IPS DF 19.7 (cell line): ENCODE measurements at places on chromosomes 5 and 9.

DNA sequence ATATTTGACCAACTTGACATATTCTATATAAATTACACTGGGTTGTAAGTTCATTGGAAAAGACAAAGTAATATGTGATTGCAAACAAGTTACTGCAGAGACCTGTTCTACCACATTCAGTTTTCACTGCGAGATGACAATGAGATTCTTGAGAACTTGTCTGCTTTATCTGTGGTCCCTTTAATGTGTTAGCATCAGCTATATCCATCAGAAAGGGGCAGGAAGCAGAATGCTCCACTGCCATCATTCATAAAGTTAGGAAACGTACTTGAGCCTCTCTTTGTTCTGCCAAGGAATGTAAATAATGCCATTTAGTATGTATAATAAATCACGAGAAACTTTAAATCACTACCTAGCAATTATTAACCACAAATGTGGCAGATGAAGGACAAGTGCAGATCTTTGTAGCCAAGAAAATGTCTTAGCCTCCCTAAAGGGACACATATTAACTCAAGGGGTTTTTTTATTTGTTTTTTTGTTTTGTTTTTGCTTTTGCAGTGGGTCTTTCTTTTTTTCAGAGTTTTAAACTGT lies 59.4 kb downstream of the GIN1 start:
- no peak for DNase-seq

DNA sequence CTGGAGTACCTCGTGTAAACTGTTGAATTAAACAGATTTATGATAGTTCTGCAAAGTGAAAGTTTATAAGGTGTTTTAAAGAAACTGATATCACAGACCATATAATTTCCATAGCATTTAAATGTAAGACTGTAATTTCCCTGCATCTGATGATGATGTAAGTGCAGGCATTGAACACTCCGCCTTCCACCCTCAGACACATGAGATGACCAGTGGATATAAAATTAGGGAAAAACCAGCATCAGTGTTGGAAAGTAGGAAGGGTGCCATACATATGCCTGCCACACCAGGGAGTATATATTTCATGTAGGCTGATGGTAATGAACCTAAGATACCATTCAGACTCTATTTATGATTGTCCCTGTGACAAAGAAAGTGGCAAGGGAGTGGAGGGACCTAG lies 519.2 kb downstream of the ACTL7B start:
- no peak for DNase-seq

DNA sequence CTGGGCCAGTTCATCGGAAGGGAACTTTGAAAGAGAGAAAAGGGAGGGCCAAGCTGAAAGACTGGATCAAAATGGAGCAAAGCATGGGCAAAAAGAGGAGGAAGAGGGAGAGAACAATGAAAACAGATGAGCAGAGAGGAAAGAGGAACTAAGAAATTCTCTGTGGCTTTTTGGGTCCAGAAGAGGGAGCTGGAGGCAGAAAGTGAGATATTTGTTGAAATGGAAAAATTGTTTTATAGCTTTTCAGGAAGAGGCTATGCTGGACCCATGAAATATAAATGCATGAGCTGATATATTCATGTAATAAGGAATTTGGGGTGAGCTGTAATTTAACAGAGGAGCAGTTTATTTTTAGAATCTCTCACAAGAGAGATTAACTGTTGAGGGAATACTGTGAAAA lies 457.3 kb downstream of the DMAC1 start:
- DNase-seq: no peak

DNA sequence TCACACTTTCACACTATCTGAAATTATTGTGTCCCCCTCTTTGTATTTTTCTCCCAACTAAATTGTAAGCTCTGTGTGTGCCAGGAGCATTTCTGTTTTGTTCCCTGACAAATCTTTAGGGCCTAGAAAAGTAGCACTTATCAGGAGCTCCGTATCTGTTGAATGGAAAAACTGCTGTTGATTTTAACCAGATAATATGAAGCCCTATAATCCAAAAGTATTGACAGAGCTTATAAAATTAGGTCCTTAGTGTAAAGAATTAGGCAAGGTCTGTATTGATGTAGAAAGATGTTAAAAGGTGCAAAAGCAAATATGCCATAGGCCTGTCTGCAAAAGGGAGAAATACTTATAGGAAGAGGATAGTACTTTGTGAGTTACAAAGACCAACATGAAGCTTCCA lies 109.4 kb upstream of the ISL1 start:
- DNase-seq: no peak

DNA sequence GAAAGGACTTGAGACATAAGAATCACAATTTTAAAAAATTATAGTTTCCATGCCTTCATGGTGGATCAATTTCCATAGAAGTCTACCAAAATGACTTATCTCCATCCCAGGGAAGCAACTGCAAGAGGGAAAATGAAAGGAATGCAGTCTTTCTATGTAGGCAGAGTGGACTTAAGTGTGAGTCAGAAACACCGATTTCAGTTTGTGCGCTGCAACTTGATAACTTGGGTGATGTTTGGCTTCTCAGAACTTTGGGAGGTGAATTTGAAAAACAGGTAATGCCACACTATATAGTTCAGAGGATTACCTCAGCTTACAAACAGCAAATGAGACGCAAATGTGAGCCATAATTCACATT lies 708 bp upstream of the CSNK1G3 start:
- DNase-seq: no peak

DNA sequence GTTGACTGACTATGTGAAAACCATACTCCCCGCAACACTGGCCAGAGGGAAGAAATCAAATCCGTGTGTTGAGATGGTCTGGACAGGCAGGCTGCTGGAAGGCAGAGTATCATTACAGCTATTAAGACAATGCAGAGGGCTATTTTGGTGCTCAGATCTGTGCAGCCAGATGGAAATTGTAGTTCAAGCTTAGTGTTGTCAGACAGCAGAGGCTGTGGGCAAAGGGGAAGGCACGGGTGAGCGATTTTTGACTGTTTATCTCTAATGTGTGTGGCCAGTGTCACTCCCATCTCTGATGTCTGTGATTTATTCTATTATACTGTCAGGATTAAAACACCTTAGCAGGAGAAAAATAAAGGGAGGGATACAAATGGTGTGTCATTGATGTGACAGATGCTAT lies 984.4 kb upstream of the WWC1 start:
- no peak for DNase-seq

DNA sequence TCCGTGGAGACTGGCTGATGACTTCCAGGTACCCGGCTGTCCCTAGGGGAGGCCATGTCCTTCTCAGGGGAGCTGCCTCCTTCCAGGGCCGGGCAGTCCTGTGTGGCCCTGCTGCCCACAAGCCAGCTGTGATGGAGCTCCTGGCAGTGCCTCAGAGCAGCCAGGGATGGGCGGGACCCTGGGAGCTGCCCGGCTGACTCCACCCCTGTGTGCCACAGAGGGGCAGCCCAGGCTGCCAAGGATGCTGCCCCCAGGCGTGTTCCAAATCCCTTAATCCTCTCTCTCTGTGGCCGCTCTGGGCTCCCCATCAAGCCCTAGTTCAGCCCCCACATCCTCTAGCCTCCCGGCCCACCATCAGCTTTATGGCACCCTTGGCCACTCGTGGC lies 7.0 kb upstream of the SCGB3A1 start:
- no peak for DNase-seq

DNA sequence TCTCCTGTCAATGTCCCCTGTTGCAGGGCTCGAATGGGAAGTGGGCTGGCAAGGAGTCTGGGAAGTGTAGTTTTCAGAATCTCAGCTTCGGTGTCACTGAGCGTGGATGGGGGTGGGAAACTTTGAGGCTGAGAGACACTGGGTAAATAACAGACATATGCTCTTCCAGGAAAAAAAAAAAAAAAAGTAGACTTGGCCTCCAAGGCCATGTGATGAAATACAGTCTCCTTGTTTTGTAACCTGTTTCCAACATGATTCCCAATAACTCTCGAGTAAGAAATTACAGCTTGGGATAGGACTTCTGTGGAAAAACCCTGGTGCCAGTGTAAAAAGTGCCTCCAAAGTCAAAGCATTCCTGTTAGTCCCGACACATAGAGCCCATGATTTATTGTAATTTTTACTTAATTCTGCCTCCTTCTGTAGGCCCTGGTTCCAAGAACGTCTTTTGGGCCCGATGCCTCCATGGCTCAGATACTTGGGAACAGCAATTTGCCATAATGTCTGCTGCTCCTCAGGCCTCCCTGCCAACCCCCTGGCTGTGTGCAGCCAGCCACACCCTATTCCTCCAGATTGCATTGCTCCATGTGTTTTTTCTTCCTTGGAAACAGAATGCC lies 119.5 kb upstream of the TNC start:
- no peak for DNase-seq

DNA sequence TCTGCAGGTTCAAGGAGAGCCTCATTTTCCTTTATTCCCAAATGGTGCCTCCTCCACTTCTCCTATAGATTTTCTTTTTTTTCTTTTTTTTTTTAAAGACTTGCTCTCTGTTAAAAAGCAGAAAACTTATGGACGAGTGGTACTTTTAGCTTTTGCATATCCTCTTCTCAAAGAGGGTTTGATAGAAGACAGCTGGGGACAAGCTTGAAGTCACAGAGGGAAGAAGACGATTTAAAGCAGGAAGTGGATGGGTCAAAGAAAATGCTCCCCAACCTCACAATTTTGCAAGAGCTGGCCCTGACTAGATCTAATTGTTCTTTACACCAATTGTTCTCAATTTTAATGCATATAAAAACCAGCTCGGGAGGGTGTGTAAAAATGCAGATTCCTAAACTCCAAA lies 48.9 kb downstream of the APBA1 start:
- no peak for DNase-seq

GRCh38 chr5:158154226-158155005 lies 295.5 kb upstream of the CLINT1 start:
- DNase-seq: no peak

DNA sequence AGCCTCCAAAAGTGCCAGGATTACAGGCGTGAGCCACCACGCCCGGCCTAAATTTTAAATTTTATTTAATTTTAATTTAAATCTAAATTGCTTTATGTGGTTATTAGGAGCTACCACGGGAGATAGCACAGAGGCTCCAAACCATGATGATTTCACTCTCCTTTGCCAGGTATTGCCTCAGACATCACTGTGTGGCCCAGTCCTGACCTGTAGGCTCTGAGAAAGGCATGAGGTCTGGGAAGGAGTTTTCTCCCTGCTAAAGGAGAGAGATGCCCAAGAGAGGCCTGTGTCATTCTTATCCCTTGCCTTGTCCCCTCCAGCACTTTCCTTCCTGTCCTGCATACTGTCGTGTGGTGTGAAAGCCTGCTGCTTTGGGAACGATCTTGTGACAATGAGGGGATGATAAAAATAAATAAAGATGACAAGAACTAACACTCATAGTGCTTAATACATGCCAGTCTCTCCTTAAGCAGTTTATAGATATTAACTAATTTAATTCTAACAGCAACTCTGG lies 37.0 kb upstream of the BASP1 start:
- DNase-seq: no peak

- DNase-seq: no peak
Observed at GRCh38 chr5:61228229-61228628, 66.0 kb upstream of the SMIM15 start.

DNA sequence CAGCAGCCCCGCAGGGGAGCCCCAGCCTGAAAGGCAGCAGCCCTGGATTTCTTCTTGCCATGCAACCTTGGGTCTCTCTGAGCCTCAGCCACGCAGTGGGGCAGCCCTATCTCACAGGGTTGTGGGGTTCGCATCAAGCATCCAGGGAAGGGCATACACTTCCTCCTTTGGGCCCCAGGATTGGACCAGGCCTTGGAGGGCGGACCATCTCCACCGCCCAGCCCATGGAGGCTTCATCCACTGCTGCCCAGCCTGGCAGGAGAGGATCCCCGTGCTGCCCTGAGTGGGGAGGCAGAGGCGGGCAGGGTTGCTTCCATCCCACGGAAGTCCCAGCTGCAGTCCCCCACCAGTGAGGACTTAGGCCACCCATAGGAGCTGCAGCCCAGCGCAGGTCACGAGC lies 5.3 kb downstream of the ADAMTS2 start:
- DNase-seq: no peak

DNA sequence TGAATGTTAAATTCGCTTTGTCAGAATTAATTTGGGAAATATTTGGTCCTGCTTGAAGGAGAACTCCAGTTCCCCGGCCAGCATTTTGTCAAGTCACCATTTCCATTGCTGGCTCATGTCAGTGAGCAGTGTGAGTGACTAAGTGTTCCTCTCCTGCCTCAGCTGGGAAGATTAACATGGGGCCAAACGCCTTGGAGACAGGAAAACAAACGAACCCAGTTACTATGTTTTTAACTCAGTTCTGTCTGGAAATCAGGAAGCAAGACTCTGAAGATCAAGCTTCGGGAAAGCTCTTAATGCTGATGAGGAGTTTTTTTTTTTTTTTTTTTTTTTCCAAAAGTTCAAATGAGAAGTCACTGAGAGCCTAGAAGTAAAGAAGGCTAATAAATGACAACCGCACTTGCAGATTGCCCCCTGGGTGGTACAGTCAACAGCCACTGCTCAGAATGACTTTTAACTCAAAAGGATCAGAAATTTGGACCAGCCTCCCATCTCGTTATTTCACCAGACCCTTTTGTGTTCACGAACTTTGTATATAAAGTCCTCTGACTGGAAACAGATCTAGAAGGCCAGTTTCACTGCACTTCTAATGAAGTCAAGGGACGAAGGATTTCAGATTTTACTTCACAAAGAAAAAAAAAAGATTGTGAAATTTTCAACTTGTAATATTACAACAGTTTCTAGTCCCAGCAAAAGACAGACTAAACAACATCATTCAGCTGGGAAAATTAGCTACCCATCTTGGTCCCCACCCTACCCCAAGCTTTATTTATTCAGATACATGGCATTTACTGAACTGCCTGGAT lies 121.3 kb downstream of the LHFPL2 start:
- DNase-seq: no peak

GRCh38 chr9:28234894-28235277 lies 661.6 kb upstream of the C9orf72 start:
- DNase-seq: no peak

GRCh38 chr5:87403409-87403808 lies 9.3 kb downstream of the CCNH start:
- DNase-seq: no peak

DNA sequence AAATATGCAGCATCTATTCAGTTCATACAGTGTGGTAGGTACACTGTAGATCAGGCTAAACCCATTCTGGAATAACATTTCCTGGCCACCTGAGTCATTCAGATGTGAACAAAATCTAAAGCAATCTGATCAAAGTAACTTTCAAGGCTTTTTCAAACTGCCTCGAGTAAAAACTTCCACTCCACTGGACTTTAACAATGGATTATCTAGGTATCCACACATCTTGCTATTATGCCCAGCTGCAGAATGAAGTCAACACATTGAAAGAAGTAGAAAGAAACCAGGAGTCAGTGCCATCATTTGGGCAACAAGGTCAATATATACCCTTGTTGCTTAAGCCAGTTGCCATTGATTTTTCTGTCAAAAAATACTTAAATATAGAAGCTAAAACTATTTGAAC lies 1352.6 kb upstream of the NUDT12 start:
- no peak for DNase-seq

- no peak for DNase-seq
Observed at GRCh38 chr5:132673939-132674630, at the start of gene IL4. Gene IL4 (plus strand): TSS chr5:132673989. CDS start chr5:132674051, 62 bp downstream.

DNA sequence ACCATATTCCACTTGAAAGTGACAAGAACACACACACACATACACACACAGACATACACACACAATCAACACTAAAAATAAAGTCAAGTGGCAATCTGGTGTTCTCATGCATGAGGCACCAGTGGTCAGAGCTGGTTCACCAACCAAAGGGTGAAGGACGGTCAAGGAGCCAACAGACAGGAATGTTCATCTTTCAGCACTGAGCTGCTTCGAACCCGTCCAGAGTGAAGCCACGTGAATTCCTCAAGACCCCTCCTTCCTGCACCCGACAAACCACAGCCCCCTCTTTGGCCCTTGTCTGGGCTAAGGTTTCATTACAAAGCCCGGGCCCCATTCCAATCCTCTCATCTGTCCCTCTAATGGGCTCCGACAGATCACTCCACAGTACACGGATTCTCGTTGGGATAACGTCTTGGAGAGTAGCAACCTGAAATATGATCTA lies 84.5 kb upstream of the SMIM23 start:
- no peak for DNase-seq
